KBM-7 (cell line): ENCODE measurements at places on chromosomes 16 and 17.
A peak's percentile ranks its signal among the peaks of the same experiment; 100 is the strongest.

- no peak for DNase-seq
Observed at GRCh38 chr16:81879625-81880024, 100.5 kb downstream of the PLCG2 start.

- no peak for DNase-seq
Observed at GRCh38 chr17:39767147-39767546, 29.4 kb downstream of the GRB7 start.

DNA sequence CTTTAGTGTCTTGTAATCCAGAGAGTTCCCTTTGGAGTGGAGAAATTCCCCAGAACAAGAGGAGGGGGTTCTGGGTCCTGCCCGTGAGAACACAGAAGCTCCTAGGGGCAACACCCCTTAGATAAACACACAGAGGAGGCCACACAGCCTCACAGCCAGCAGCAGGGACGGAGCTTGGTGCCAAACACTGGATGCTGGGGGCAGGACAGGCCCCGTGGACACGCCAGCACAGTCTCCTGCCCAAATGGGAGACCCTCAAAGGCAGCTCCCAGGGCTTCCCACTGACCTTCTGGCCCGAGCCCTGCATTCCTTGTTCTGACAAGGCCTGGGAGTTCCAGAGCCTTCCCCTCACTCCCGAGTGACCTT, 31.8 kb upstream of the JPH3 start:
- DNase-seq, result no peak

DNA sequence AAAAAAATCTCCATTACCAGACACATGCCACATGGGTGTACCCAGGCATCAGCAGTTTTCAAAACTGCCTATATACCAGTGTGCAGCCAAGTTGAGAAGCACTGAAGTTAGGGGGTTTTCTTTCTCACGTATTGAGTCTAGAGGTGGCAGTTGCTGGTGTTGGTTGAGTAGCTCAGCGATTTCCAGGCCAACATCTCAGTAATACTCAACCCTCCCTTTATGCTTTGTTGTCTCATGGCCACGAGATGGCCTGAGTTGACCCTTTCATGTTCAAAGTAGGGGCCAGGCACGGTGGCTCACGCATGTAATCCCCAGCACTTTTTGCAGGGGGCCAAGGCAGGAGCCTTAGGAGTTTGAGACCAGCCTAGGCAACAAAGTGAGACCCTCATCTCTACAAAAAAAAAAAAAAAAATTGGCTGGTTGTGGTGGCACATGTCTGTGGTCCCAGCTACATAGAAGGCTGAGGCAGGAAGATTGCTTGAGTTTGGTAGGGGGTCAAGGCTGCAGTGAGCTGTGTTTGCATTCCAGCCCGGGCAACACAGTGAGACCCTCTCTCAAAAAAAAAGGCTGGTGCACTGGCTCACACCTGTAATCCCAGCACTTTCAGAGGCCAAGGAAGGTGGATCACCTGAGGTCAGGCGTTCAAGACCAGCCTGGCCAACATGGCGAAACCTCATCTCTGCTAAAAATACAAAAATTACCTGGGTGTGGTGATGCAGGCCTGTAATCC, 10.8 kb downstream of the LRRC3C start:
- no peak for DNase-seq

DNA sequence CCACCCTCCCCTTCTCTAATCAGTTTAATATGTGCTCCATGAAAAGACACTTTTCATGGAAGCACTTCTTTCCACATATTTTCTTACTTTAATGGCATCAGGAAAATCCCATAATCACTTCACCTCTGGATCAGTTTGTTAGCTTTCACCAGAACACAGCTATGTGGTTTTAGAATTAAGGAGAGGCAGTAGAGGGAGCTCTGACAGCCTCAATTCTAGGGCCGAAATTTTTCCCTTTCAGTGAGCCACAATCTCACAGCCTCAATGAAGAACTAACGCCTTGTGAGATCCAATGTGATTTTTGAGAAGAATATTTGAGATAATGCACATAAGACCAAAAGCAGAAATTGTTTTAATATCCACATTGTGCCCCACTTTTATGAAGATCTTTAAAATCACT, 1494.0 kb upstream of the CDH8 start:
- DNase-seq, result no peak

DNA sequence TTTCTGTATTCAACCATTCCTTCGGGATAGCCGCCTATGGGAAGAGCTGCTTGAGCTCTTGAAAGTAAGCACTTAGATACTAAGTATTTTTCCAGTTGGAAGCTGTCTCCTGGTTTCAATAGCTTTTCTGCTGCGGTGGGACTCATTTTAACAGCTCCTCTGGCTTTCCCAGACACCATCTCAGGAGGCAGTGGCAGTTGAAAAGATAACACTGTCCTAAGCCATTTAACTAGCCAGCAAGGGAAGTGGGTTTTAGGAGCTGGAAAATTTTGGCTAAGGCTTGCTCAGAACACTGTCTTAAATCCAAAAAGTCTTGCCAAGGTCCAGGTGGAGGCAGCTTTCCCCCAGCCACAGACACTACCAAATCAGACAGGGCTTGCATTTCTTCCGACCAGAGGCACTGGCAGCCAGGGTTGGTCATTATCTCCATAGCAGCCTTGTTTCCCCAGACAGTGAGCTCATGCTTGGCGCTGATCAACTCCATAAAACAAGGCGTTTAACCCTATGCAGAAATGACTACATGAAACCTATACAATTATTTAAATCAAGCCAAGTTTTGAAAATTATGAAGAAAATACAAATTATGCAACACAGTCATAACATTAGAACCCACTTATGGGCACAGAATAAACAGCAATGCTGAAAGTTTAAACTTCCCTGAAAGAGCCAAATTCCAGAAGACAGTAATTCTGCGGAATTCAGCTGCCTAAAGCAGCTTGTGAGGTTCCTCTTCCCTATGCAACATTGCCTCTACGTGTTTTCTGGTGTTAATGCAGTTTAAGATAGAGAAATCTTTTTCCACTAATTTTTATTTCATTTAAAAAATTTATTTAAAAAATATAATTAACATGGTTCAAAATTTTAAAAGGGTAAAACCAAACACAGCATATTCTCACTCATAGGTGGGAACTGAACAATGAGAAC, 25.0 kb downstream of the GABARAPL2 start:
- DNase-seq, result no peak

DNA sequence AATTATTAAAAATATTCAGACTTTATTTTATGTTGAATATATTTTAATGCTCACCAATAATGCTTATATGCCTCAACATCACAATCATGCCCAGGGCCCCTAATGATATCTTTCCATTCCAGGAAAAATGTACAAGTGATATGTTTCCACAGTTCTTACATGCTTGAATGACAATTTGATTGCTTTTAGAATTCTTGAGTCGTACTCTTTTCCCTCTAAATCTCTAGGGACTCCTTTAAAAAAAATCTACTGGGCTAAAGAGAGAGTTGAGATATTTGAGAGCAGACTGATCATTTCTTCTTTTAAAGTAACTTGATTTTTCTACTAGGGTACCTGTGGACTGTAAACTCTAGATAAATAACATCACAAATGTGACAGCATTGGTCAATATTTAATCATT, 18.2 kb upstream of the HLF start:
- DNase-seq, result no peak

- DNase-seq, result no peak
Observed at GRCh38 chr16:71708696-71709095, 15.8 kb downstream of the PHLPP2 start.

GRCh38 chr16:17585449-17586074, 114.8 kb upstream of the XYLT1 start:
- DNase-seq, result peak; percentile 39

DNA sequence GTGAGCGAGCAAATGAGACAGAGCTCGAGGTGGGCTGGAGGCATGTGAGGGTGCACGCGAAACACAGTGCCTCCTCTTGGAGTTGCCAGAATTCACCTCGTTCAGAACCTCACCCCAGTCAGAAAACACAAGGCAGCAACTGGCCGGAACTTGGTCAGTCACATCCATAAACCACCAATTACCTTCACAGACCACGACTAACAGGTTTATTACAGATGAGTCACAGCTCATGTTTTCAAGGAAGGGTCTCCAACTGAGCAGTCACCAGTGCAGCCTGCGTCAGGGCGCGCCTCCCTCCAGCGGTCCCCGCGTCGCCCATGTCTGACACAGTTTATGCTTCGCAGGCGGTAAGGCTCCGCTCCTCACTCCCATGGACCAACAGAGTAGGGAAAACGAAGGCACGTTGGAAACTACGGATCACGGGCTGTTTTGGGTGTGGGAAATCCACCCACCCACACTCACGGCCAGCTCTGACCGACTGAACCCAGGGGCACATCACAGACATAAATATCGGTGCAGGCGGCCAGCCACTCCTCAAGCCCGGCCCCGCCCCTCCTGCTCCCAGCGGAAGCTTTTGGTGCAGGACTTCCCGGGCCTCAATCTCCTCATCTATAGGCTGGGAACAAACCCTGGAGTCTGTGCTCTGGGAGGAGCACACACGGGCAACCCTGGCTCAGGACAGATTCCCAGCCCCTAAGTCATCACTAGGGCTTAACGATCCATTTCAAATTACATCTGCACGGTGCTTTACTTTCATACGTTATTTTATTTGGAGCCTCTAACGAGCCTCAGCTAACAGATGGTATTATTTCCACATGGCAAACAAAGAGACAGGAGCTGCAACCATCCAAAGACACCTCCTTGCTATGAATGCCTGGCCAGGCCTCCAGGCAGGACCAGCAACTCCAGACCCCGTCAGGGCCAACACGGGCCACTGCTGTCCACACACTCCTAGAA, 126.3 kb downstream of the ZNF778 start:
- DNase-seq, result no peak

DNA sequence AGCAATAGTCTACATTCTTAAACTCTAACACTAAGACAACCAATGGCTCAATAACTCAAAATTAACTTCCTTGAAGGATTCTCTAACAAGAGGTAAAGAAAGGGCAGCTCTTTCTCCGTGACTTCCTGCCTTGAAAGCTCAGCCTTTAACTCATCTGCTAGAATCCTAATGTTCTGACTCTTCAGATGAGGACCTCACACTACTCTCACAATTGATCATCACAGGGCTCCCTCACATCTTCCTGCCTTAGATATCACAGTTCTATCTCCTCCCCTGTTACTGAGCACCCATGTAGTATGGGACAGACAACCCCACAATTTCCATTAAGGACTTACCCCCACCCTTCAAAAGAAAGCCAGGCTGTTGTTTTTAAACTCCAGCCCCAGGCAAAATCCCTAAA, 33.5 kb downstream of the SMURF2 start:
- DNase-seq, result no peak

GRCh38 chr16:81779536-81780320, 637 bp downstream of the PLCG2 start:
- DNase-seq, result no peak

GRCh38 chr16:27678955-27679354, 129.0 kb downstream of the KATNIP start:
- no peak for DNase-seq

DNA sequence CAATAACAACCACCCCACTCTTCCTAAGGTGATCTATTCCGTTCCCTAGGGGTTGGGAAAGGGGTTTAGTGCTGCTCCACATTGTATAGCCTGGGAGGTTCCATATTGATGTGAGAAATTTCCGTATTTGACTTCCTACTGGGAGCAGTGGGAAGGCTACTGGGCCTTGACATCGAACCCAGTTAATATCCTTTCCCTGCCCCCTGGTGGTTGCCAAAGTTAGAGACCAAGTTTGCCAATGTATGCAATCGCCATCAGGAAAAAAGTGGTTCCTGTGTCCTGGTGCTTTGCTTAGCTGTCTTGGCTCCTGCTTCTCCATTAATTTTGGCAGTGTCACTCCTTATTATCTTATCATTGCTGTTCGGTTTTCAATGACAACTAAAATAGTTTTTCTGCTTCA, 914.9 kb downstream of the KCNJ2 start:
- DNase-seq, result peak; percentile 35

DNA sequence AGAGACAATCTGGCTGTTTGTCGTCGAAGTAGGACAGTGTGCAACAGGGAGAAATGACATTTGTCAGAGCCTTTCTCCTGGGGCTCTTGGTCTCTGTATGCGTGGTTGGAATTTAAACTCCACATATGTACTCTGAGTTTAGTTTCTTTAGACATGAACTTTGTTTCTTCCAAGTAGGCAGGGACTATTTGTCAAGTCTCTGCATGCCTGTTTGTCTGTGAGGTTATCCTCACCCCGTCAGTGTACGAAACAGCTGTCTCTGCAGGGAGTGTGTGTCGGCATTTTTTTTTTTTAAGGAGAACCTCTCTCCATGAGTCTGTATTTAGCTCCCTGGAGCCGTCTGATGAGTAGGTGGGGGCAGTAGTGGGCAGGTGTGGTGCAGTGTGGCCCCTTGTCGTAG, 29.7 kb downstream of the NDEL1 start:
- DNase-seq, result no peak

DNA sequence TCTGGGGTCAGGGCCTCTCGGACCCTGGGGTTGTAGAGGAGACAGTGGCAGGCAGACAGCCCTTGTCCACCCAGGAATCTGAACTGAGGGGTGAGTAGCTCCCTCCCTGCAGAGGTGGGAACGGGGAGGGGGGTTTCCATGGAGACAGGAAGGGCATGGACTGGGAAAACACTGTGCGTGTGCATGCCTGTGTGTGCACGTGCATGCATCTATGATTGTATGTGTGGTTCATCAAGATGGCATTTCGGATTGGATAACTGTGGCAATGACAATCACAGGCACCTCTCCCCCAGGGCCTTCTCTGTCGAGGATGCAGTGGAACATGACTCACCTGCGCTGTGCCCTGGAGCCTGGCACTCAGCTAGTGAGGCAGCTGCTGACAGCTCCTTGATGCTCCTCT, 6.1 kb upstream of the CD300C start:
- DNase-seq, result no peak

- no peak for DNase-seq
Observed at GRCh38 chr17:76723812-76724211, 2.6 kb downstream of the JMJD6 start.

- no peak for DNase-seq
Observed at GRCh38 chr17:78379131-78379491, 662 bp downstream of the PGS1 start.

DNA sequence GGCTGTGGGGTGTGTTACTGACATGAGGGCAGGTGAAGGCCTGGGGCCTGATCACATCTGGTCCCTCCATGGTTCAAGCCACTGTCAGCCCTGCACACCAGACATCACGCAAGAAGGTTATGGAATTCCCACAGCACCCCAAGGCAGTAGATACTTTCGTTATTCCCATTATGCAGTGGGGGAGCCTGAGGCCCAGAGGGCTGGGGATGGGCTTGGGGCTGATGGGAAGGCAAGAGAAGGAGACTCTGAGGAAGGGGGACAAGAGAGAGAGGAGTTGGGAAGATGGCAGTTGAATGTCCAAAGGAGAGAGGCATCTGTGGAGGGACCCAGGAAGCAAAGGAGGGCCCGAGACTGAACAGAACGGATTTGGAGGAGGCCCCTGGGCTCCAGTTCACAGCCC, 34.7 kb downstream of the TRPV2 start:
- DNase-seq, result no peak

DNA sequence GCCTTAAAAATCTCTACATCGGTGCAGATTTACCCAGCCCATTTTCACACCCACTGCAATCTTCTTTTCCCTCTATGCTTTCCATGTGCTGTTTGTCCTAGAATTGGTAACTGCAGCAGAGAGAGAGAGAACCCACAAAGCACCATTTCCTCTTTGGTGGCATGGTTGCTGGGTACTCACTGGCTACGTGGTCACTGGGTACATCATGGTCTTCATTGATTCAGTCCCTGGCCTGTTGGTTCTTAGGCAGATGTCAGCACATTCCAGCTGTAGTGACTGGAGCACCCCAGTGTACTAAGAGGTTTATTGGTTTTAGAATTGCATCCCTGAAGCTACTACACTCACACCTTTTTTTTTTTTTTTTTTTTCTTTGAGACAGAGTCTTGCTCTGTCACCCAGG, 156.1 kb upstream of the CACNG5 start:
- DNase-seq, result no peak
